ENCODE measurements at places on chromosomes 11 and 22.
A peak's percentile ranks its signal among the peaks of the same experiment; 100 is the strongest.

- DNase-seq = no peak
Measured at GRCh38 chr22:42693055-42693762, 27.5 kb downstream of the A4GALT start.

- no peak for DNase-seq
Measured at GRCh38 chr22:22835771-22836291, 51.8 kb upstream of the IGLL5 start.

GRCh38 chr11:67654225-67654624 is 3.7 kb upstream of the ACY3 start:
- DNase-seq = no peak

DNA sequence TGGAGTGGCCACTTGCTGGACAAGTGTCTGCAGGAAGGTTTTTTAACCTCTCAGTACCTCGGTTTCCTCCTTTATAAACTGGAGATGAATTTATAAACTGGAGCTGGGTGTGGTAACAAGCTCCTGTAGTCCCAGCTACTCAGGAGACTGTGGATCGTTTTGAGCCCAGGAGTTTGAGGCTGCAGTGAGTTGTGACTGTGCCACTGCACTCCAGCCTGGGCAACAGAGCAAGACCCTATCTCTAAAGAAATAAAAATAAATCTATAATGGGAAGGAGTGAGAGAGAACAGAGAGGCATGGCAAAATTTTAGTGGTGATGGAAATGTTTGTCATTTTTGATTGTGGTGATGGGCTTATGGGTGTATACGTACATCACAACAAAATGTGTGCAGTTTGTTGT is 1.4 kb upstream of the PDGFB start:
- DNase-seq = no peak

DNA sequence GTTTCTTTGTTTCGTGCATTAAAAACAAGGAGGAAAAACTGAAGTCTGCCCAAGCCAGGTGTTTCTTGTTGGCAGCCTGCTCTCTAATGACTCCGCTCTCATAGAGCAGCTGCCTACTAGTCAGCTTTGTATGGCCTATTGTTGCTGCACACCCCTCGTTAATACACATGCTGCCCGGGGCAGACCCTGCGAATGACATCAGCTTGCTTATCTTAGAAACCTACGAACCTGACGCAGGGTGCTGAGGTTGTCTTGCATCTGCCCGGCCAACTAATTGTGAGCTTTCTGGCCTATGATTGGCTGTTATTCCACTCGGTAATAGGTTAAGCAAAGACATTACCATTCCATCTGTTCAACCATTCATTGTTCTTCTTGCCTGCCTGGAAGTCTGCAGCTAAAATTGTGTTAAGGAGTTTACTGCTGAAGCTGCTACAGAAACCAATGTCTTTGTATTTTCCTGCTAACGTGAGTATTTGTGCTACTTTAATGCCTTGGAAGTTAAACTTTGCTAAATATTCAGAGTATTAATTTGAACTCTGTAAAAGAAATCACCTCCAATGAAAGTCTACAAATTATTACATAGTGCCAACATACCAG is 37.5 kb downstream of the ZC3H12C start:
- no peak for DNase-seq

DNA sequence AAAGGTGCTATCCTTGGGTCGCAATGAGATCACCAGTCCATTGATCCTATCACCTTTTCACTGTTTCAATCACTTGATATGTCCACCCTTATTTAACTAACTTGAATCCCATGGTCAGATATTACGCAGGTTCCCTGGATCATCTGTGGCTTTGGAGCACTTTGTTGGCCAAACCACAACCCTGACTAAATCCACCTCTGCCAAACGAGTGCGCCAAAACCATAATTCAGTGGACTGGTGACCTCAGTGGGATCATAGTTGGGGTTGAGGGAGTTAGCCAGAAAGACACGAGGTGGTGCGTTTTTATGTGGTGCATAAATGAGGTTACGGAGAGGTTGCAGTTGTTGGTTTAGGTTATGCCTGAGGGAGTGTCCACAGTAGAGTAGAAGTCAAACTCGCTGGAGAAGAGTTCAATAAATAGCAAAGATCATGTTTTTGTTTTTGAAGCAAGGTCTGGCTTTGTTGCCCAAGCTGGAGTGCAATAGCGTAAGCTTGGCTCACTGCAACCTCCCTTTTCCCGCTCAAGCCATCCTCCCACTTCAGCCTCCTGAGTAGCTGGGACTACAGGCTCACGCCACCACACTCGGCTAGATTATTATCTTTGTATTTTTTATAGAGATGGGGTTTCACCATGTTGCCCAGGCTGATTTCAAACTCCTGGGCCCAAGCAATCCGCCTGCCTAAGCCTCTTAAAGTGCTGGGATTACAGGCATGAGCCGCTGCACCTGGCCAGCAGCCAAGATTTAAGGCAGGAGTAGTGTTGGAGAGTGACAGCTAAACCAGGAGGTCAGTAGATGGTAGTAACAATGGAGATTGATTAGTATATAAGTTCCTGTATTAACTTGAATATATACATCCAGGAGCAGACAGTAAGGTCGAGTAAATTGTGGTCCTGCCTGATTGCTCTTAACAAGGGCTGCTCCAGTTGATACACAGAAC is 4.5 kb downstream of the FOXR1 start:
- DNase-seq = no peak

DNA sequence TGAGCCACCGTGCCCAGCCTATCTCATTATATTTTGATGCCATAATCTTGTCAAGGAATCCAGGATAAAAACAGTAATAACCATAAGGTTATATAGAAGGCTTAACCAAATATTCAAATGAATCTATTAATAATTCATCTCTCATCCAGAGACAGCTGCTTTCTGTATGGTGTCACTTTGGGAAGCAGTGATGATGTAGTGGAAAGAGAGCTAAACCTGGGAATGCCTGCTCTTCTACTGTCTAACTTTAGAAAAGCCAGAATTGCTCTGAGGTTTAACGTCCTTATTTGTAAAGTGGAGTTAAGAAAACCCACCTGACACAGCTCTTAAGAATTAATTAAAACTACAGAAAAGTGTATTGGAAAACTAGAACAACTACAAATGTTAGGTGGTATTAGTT is 29.3 kb upstream of the OR10D3 start:
- no peak for DNase-seq

- DNase-seq = no peak
Measured at GRCh38 chr22:48112687-48113521, 1350.5 kb downstream of the TBC1D22A start.

DNA sequence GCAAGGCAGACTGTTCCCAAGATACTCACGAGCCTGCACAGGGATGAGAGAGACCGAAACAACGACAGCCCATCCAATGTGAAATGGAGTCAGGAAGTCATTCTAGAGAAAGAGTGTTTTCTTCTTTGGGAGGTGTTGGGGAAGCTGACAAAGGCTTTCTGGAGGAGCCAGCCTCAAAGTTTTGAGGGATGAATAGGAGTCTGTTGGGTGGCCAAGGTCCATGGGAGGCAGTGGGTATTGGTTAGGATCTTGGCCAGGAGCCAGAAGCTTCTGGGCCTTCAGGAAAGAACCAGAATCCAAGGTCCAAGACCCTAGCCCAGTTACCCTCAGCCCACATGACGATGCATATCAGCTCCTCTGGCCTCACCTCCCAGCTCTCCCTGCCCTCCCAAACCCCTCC is 59.9 kb upstream of the SHISAL1 start:
- no peak for DNase-seq

- DNase-seq = no peak
Measured at GRCh38 chr11:101729406-101730078, 145.7 kb upstream of the TRPC6 start.

- no peak for DNase-seq
Measured at GRCh38 chr11:102703826-102704493, 1.6 kb downstream of the MMP27 start.

GRCh38 chr22:45199723-45200122 is 36.0 kb downstream of the NUP50 start:
- DNase-seq = no peak

GRCh38 chr22:40178417-40179409 is 988 bp downstream of the TNRC6B start:
- peak; percentile 54 for DNase-seq

DNA sequence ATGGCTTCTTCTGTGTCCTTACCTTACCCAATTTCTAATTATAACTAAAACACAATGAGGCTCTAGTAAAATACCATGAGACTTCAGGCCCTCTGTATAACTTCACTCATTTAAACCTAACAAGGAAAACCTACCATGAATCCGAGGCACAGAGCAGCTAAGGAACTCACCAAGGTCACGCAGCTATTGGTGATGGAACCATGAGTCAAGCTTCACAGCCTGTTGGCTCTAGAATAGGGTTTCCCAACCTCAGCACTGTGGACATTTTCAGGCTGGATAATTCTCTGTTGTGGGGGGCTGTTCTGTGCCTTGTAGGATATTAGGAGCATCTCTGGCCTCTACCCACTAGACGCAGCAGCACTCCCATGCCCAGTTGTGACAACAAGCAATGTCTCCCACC is 75.7 kb downstream of the TIMP3 start:
- no peak for DNase-seq

GRCh38 chr11:121047926-121048325 is 24.0 kb downstream of the TBCEL start:
- DNase-seq = no peak

- DNase-seq = no peak
Measured at GRCh38 chr22:17952273-17952801, 72.0 kb downstream of the MICAL3 start.

GRCh38 chr11:121688055-121688491 is 235.3 kb upstream of the SORL1-AS1 start:
- no peak for DNase-seq

DNA sequence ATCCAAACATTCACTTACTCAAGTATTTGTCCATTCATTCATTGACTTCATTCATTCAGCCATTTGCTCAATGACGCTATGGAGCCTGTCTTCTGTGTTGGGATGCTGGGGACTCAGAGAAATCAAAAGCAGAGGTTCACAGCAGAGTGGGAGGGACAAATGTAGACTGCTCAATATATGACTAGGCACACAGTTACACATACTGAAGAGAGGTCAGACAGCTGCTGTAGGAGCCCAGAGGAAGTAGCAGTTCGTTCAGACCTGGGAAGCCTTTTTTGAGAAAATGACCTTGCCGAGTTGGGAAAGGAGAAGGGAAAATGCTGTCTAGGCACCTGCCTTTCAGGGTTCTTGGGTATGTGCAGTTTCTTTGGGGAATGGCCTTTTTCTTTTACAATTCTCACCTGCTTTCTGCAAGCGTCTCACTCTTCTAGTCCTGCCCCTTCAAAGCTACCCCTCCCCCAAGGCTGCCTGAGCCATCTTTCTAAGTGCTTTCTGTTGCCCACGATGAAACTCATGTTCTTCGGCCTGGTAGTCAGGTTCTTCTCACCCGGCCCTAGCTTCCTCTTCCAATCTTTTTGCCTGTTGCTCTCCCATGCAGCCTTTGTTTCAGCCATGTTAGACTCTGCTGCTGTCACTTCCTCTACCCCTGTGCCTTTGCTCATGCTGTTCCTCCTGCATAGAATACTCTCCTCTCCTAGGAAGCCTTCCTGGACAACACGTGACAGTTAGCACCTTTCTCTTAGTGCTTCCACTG is 4.2 kb upstream of the UVRAG start:
- no peak for DNase-seq

DNA sequence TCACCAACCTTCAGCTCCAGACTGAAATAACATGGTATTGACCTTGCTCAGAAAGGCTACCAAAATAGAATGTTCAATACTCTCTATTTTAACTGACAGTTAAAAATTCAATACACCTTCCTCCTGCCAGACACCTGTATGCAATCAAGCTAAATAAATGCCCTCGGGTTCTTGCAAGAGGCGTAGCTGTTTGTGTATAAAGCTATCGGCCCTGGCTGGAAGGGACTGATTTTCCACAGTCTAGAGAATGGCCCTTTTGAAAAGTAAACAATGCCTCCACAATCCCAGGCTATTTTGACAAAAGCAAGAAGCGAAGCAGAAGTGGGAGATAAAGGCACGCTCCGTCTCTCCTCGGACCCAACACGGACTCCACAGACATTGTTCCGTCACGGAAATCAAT is 791.2 kb downstream of the BRD1 start:
- no peak for DNase-seq
